ENCODE measurements at places on chromosomes 16 and 17. TPM values are rescaled to one million over a fixed set of nuclear protein-coding genes. Genes with fewer than 3 reads are reported as not detected.
A peak's percentile ranks its signal among the peaks of the same experiment; 100 is the strongest.

PPL gene
- 0.19 TPM for polyA plus RNA-seq

GRCh38 chr17:48024149-48025039, 13.2 kb downstream of the COPZ2 start:
- DNase-seq, result no peak

DNA sequence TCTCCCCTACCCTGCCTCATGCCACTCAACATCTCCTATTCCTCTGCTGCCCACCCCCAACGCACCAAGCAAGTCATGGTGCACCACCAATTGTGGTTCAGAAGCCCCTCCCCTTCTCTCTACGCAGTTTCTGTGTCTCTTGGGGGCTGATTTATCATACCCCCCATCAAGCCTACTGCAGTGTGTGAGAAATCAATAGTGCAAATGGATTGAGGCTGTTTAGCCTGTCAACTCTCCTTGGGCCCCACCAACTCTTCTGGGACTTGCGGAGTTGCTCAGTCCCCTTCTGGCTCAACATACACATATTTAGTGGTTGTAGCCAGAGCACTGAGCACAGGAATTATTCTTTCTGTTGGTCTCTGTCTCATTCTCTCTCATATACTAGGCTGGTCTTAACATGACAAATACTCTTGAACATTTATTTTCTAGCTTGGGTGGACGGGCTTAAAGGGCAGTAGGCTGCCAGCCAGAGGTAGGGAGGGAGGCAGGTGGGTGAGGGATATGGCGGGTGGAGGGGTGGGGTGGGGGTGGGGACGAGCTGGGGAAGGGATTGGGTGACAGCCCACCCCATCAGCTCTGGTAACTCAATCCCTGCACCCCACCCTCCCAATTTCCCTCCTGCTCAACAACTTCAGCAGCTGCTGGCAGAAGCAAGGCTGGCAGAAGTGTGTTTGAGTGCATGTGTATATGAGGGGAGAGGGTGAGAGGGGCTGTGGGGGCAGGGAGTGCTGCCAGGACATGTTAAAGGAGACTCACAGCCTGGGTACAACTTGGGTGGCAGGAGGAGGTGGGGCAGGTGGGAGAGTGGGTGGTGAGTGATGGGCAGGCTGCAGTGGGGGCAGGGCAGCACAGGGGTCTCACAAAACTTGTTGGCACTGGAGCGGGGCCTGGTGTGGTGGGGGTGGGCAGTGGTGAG, 4.9 kb downstream of the RARA start:
- no peak for DNase-seq

OR2C1 gene
- 0.05 TPM for polyA plus RNA-seq

DNA sequence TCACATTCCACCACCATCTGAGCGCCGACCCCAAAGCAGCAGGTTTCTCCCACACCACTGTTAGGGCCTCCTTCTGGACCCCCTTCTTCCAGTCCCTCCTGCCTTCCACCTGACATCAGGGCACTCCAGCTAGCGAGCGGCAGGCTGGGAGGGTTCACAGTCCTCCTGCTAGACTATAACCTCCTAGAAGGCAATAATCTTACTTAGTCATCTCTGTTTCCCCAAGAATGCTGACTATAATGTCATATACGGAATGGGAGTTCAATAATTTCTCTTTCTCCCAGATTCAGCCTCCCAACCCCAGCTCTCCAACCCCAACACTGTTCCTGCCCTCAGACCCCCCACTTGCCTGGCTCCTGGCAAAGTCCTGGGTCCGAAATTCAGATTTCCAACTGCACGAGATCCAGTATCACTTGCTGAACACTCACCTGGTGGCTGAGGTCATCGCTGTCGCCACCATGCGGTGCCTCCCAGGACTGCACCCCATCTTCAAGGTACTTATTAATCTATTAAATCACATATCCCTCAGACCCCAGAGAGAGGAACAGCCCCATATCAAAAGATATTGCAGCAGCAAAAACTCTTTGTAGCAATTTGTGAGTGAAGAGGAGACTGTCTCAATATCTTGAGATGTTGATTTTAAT, 5.6 kb downstream of the ALOX12 start:
- DNase-seq, result no peak

CENPT gene
- polyA plus RNA-seq, result 83.1 TPM

DNA sequence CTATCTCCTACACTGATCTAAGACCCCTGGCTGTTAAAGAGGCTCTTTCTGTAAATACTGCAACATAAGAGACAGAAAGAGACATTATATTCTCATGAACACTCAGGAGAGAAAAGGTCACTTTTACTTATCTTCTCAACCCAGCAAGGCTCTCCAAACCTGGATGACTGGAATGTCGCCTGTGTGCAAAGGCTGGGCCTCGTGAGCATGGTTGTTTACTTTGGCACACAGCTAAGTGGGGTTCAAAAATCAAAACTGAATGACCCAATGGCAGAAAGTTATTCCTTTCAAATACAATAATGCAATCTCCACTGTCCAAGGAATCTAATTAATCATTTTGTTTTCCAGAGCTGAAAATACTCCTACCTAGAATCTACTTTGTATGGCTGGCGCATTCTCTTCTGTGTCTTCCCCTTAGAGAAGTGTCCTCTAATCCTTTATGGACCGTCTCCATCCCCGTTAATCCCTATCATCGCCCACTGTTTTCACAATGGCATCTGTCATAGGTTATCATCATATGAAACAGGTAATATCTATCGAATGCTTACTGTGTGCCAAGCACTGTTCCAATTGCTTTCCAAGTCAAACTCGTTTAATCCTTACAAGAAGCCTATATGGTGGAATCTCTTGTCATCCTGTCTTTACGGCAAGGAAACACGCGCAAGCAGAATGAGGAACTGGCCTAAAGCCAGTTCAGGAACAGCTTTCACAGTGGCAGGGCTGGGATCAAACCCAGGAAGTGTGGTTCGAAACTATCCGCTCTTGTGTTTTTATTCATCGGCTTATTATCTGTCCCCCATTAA, 1.3 kb downstream of the SLX4 start:
- no peak for DNase-seq

DNA sequence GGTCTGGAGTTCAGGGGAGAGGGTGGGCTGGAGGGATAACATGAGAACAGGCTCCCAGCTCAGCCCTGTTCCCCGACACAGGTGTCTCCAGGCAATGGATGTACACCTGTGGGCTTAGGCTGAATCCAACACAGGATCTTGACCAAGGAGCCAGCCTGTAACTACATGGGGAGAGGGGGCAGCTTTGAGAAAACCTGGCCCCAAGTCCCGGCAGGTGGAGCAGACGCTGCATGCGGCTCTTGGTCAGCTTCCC, 73.3 kb upstream of the TOB1 start:
- no peak for DNase-seq

UBE2Z gene
- polyA plus RNA-seq, result 126 TPM

EFCAB5 gene
- 0.14 TPM for polyA plus RNA-seq

GRCh38 chr16:23293016-23293415, 9.1 kb upstream of the SCNN1B start:
- no peak for DNase-seq

MYH8 gene
- polyA plus RNA-seq, result not detected

DNA sequence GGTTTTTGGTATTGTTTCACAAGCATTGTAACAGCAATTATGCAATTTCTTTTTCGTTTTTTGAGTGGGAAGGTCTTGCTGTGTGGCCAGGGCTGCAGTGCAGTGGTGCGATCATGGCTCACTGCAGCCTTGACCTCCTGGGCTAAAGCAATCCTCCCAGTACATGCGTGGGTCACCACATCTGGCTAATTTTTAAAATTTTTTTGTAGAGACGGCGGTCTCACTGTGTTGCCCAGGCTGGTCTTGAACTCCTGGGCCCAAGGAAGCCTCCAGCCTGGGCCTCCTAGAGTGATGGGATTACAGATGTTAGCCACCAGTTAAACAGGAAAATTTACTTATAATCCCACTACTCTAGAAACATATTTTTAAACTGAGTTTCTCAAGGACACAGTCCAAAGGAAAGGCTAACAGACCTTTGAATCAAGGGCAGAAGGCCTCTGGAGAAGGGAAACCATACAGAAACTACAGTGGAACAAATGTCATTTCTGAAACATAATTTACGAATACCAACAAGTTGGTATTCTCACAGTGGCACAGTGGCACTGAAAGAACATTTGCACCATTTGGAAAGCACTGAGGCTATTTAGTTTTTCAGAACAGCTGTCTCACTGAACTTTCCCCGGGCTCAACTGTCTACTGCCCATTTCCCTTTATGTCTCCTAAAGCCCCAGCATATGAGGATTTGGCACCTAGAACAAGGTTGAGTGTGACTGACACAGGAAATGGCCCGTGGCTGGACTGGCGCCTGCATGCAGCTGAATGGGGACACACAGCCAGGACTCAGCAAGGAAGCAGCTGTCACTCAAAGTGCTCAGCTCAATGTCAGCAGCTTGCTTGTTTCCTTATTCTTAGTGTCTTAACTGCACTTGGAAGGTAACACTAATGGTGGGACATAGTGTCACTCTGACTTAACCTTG, 2.8 kb upstream of the PRKAR1A start:
- no peak for DNase-seq

- DNase-seq, result no peak
These were observed 96.0 kb downstream of the XYLT1 start for GRCh38 chr16:17374668-17375255.

- peak; percentile 93 for DNase-seq
These were observed 61.3 kb upstream of the ADORA2B start for GRCh38 chr17:15883617-15884111.

AGRP gene
- not detected for polyA plus RNA-seq

DNA sequence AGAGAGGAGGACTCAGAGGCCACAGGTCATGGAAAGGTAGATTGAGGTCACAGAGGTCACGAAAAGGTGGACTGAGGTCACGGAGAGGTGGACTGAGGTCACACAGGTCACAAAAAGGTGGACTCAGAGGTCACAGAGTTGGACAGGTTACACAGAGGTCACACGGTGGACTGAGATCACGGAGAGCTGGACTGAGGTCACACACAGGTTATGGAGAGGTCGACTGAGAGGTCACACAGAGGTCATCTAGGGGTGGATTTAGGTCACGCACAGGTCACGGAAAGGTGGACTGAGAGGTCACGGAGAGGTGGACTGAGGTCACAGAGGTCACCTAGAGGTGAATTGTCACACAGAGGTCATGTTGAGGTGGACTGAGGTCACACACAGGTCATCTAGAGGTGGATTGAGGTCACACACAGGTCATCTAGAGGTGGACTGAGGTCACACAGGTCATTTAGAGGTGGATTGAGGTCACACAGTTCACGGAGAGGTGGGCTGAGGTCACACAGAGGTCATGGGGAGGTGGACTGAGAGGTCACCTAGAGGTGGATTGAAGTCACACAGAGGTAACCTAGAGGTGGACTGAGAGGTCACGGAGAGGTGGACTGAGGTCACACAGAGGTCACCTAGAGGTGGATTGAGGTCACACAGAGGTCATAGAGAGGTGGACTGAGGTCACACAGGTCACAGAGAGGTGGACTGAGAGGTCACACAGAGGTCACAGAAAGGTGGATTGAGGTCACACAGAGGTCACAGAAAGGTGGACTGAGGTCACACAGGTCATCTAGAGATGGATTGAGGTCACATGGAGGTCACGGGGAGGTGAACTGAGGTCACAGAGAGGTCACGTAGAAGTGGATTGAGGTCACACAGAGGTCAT, 26.7 kb upstream of the JPT2 start:
- DNase-seq, result peak; percentile 4
